ENCODE measurements at places on chromosomes 7 and 10.

GRCh38 chr10:28294809-28295208 is 8.1 kb downstream of the MPP7 start:
- DNase-seq: no peak

DNA sequence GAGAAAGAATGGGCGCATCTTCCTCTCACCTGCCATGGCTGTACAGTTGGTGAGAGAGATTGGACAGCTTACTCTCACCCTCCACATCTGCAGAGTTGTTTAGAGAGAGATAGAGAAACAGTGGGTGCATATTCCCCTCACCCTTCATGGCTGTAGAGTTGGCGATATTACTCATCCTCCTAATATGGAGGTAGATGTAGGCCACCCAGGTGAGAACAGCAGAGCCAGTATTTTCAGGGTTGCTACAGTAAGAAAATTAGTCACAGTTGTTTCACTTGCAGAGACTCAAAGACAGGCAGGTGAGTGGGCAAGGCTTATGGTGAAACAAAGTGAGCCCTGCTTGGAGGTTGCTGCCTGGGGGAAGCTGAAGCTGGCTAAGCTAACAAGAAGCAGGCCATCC is 65.0 kb upstream of the PFKP start:
- no peak for DNase-seq

GRCh38 chr10:106565546-106565945 is 599.0 kb downstream of the SORCS1 start:
- no peak for DNase-seq

GRCh38 chr7:101555921-101556275 is 73.2 kb downstream of the MYL10 start:
- no peak for DNase-seq

DNA sequence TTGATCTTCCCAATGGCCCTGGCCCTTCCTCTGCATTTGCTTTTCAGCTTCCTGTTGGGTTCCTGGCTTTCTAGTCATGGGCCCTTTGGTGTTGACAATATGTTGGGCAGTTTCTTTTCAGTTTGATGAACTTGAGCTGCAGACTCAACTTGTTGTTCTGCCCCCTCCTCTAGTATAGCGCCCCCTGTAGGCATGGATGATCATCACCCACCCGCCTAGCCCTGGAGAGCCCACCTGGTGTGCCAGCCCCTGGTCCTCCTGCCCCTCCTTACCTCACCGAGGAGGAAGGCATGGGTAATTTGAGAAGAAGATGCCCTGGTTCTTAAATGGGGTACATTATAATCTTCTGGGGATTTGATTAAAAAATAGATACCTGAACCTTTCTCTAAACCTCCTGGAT is 271.2 kb downstream of the SNX10 start:
- no peak for DNase-seq

DNA sequence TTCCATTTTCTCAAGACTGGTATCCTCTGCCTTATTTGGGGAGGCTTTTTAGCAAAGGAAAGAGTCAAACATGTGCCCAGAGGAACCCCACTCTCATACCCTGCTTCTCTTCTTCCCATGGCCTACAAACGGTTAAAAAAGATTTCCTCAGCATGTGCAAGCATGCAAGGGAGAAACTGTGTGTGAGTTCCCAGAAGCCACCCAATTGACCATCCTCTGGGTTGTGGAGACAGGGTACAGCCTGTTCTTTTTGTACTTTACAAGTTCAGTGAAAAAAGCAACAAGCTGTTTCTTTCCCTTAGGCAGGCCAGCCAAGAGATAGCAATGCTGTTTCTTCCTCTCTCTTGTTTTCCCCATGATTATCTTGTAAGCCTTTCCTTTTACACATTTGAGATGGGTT is 68.8 kb upstream of the MTPN start:
- no peak for DNase-seq

- DNase-seq: no peak
These were observed 142.3 kb downstream of the MAPK8 start for GRCh38 chr10:48448796-48449195.

GRCh38 chr10:110455446-110455845 is 42.3 kb upstream of the DUSP5 start:
- no peak for DNase-seq

GRCh38 chr7:149448961-149449360 is 11.9 kb downstream of the ZNF777 start:
- DNase-seq: no peak

GRCh38 chr7:7969306-7970236 is 975 bp downstream of the GLCCI1 start:
- DNase-seq: no peak

- no peak for DNase-seq
These were observed 128.3 kb downstream of the TCF7L2 start for GRCh38 chr10:113078282-113078907.

GRCh38 chr10:72316748-72317435 is 37.8 kb downstream of the DNAJB12 start:
- DNase-seq: no peak

DNA sequence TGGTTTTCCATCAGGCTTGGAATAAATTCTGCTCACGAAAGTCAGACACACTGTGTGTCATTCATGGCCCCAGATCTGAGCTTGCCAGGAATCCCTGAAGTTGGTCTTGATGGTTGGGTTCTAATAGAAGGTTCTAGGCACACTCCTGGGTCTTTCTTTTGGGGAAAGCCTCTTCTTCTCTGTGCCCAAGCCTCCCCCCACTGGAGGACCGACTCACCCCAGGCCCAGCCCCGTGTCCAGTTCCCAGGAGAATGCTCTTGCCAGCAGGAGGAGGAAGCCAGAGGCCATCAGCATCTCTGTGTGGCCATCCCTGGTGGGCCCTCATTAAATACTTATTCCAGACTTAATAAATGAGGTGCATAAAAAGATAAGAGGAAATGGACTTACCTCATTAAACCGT is 548.0 kb downstream of the TCERG1L start:
- no peak for DNase-seq

DNA sequence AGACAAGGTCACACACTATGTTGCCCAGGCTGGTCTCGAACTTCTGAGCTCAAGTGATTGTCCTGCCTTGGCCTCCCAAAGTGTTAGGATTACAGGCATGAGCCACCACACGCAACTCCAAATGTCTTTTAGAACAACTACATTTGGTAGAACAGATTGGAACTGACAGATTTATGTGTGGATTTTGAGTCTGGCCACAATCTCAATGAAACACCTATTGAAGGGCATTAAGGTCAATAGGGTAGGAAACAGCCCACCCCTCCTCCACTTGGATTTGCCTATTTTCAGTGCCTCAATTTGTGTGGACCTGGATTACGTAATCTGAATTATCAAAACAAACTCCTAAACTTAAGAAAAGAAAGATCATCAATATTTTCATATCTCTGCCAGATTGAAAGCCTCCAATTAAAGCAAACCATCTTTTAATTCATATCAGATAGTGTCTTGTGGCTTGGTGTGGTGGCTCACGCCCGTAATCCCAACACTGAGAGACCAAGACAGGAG is 15.5 kb upstream of the CYP51A1 start:
- no peak for DNase-seq

- DNase-seq: no peak
These were observed 68.1 kb downstream of the ST7 start for GRCh38 chr7:117021366-117021765.

GRCh38 chr10:87579563-87579962 is 74.9 kb downstream of the MINPP1 start:
- DNase-seq: no peak

GRCh38 chr10:71888623-71889387 is 37.8 kb upstream of the PSAP start:
- DNase-seq: peak; percentile 83

DNA sequence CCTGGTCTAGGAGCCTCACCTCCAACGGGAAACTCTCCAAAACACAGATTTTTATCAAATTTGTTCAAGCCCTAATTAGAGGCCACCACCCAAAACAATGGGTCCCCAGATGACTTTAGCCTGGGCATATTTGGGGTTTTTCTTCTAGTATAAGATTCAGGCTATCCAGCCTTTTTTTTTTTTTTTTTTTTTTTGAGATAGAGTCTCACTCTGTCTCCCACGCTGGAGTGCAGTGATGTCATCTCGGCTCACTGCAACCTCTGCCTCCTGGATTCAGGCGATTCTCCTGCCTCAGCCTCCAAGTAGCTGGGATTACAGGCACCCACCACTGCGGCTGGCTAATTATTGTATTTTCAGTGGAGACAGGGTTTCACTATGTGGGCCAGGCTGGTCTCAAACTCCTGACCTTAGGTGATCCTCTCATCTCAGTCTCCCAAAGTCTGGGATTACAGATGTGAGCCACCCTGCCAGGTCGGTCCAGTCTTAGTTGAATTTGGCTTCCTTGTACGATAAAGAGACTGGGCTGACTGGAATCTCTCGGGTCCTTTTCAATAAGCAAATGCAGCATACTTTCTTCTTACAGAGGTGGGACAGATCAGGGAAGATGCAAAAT is 91.4 kb upstream of the KLF6 start:
- DNase-seq: no peak

DNA sequence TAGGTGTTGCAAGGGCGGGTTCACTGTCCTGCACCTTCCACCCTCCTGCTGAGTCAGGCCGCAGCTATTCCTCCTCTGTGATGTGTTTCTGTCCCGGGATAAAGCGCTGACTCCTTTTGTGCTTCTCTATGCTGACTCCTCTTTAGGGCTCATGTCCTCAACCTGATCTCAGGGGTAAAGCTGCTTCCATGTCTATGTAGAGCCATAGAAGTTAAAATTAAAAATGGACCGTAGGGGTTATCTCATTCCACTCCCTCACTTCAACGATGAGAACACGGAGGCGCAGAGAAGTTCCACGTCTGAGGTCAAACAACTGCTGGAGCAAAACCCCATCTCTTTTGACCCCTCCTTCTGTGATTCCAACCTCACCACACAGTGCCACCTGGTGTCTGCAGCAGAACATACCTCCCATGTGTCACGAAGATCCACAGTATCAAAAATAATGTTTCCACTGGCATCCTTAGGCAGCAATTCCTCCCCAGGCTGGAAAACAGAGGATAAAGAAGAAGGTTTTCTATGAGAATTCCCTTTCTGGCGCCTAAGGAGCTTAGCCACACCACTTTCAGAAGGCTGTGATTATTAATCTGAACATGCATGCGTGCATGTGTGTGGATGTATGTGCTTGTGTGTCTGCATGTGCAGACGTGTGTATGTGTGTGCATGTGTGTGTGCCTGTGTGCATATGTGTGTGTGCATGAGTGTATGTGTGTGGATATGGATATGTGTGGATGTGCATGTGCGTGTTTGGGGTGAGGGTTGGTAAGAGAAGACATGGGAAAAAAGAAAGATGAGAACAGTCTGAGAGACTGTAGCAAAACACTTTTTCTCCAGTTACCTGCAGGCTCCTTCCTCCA is 81.2 kb upstream of the UCN3 start:
- DNase-seq: no peak

DNA sequence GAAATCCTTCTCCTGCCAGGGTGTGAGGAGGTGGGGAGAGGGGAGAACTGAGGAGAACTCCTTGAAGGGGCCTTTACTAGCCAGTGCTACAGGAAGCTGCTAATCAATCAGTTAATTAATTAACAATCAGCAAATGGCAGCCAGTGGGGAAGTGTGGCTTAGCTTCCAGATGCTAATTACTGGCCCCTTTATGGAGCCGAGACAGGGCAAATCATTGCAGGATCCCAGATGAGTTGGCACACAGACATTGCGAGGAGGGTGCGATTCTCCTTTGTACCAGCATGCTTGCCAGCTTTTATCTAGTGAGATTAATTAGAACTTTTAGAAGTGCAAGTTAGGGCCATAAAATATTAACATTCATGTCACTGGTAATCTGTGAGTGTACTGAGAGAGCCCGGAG is 84.0 kb downstream of the XRCC2 start:
- DNase-seq: no peak

DNA sequence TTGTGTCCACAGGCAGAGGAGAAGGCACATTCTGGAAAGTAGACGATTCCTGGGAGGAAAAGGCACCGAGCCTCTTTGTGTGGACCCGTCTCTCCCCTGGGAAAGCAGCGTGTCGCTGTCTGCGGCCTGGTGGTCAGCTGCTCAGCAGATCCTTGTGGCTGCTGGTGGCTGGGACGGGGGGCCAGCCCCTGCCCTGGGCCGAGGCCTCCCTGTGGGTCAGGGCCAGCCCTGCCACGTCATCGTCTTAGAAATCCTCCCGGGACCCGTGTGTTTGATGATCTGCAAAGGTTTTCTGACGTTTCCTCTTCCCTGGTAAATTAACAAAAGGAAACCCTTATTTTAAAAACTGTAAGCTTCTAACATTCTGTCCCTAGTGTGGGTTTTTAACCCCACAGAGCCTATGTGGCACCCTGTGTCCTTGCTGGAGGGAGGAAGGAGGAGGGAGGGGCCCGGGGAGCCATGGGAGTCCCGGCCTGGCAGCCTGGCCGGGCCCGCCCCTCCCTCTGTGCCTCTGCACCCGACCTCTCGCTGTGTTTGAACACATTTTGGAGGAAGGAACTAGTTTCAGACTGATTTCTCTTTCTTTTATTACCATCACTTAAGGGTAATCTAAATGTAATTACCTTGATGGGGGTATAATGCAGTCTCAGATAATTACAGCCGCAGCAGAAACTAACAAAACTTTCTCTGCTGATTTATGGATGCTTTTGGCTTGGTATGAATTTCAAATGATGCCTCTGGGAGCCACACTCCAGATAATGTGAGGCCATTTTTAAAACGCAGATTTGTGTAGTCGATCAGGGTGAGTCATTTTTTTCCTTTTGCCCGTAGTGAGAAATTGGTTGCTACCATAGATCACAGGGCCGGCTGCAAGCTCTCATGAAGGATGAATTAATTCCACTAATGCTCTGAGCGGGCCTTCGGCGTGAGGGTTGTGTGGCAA is 85.5 kb downstream of the NKX6-2 start:
- DNase-seq: no peak

DNA sequence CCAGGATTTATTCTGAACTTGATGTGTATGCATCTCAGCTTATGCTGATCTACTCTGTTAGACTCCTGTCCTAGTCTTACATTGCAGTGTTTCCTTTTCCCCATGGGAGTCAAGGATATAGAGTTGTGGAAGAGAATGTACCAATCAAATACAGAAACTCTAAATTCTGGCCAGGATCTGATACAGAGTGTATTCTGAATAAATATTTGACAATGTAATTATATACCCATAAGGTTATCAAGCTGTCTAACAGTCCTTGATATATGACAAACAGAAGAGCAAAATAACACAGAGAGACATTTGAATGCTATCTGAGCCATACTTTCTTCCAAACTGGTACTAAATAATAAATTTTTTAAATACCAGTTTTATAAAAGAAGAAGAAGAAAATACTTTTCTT is 116.8 kb downstream of the ETV1 start:
- no peak for DNase-seq

- no peak for DNase-seq
These were observed 11.4 kb downstream of the MTURN start for GRCh38 chr7:30146127-30146612.

DNA sequence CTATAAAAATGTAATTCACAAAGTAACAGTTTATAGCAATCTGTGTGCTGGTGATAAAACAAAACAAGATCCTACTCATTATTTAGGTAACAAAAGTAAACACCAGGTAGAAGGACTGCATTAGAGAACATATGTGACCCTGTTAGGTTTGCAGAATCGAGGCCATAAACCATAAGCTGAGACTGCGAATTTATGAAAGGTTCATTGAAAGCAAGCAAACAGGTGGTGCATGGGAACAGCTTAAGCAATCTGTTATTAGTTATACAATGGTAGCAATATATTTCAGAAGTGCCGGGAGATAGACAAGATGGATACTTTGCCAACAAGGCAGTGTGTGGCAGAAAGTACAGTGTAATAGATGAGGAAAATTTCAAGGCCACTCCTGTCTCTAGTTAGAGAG is 23.5 kb upstream of the FAM133B start:
- DNase-seq: no peak
